ENCODE measurements at places on chromosomes 11 and 22.

GRCh38 chr11:19239039-19239438, 1.7 kb downstream of the E2F8 start:
- no peak for DNase-seq

GRCh38 chr11:78085972-78086371, 6.3 kb upstream of the NDUFC2 start:
- no peak for DNase-seq

DNA sequence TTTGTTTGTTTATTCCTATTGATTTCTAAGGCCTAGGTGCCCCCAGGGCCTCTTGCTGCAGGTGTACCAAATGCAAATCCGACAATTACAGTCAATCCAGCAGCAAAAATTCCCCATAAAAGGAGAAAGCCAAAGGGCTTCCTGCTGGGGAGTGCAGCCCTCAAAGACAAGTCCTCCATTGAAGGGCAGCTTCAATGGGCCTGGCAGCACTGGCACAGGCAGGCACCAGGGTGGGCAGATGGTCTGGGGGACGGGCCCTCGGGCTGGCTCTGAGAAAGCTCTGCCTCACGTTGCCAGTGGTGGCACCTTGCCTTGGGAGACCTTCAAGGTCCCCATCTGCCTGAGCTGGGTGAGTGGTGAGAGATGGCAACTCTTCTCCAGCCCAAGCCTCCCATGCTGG, 128.0 kb downstream of the DSCAML1 start:
- no peak for DNase-seq

- no peak for DNase-seq
Measured at GRCh38 chr11:61589961-61590360, 9.1 kb upstream of the SYT7 start.

GRCh38 chr22:23877566-23877965, 16.6 kb upstream of the MIF start:
- no peak for DNase-seq

GRCh38 chr11:36638556-36638955, 40.5 kb upstream of the RAG2 start:
- no peak for DNase-seq

DNA sequence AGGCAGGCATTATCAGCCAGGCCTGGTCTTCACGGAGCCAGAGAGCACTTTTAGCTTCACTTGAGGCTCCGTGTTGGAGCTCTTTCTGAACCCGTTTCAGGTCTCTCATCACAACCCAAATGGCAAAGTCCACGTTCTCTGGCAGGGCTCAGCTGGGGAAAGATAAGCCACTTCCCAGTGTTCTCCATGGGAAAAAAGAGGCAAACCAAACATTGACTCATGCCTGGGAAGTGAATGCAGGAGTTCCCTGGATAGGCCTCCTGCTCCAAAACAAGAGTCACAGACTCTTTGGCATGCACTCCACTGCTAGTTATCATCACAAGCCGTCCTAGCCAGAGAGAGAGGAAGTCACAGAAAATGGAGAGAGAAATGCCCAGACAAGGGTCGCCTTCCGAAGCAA, 11.6 kb downstream of the OPCML start:
- no peak for DNase-seq

- no peak for DNase-seq
Measured at GRCh38 chr11:112421879-112422278, 161.2 kb upstream of the PLET1 start.

GRCh38 chr11:44701276-44701675, 25.5 kb upstream of the TSPAN18 start:
- no peak for DNase-seq

DNA sequence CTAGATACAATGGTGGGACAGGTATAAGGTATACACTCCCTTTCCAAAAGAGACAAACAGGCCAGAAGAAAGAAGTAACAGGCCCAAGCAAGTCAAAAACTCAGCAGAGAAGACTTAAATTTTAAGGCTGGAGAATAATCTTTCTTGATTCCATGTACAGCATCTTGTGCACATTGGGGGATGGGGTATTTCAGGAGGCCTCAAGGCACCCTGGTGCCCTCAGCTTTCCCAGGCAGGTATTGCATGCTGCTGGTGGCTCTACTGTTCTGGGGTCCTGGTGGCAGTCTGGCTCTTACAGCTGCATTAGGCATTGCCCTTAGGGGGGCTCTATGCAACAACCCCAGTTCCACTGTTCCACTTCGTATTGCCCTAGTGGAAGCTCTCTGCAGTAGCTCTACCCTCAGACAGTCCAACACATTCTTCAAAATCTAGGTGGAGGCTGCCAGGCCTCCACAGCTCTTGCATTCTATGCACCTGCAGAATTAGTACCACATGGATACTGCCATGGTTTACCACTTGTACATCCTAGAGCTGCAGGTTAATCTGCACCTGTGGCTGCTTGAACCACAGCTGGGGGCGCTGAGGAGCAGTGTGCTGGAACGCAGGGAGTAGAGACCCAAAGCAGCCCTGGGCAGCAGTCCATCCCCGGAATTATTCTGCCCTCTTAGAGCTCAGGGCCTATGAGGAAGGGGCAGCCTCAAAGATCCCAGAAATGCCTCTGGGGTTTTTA, 4.2 kb upstream of the CTSC start:
- DNase-seq, result peak; percentile 27

- no peak for DNase-seq
Measured at GRCh38 chr11:110093407-110094297, 460 bp downstream of the ZC3H12C start.

DNA sequence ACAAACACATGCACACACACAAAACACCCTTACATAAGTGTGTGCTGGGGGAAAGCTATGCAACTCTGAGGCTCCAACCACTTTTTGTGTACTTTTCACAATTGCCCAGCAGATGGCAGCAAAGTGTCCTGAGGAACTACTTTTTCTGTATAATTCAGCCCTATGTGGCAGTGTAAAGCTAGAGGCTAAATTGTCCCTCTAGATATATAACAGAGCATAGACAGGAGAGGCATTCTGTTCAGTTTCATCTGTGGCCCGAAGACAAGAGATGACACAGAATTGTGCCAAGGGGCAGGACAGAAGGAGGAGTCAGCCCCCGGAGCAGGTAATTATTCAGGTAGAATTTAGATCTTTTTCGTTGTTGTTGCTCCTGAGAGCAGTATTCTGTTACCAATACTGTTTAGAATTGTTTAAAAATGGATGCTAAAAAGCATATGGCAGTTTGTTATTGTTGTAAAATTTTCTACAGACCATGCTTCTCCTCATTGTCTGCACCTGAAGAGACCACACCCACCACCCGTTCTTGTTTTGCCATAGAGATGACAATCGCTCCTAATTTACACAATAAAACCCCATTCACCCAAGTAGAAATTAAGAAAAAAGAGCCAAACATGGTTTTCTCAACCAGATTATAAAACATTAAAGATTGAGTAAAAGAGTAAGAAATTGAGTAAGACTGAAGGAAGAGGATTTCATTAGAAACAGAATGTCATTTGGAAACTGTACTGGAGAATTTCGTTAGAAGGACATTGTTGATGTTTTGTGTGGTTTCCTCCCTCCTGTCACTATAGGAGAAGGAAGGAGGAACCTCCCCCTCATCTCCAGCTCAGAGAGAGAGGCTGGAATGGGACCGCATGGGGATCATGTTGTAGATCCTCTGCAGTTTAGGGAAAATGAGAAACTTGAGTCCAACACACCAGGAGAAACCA, 14.5 kb upstream of the MS4A7 start:
- peak; percentile 66 for DNase-seq

- no peak for DNase-seq
Measured at GRCh38 chr11:134659882-134660281, 247.8 kb upstream of the B3GAT1 start.

DNA sequence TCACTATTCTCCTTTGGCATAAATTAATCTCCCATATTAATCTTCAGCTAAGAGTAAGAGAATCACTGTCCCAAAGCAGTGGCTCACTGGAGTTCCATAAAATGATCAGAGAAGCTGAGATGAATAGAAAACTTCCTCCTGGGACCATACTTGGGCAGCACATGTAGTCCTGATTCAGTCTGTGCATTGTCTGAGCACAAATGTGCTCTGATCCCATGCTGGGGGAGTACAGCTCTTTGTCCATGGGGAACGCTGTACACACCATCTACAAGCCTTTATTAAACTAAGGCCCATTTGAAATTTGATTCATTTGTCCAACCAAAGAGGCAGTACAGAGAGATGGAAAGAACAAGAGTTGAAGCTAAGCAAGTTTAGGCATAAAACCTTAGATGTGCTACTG, 147.4 kb upstream of the PGR start:
- DNase-seq, result no peak

GRCh38 chr22:40322021-40322420, 24.3 kb upstream of the ADSL start:
- no peak for DNase-seq

DNA sequence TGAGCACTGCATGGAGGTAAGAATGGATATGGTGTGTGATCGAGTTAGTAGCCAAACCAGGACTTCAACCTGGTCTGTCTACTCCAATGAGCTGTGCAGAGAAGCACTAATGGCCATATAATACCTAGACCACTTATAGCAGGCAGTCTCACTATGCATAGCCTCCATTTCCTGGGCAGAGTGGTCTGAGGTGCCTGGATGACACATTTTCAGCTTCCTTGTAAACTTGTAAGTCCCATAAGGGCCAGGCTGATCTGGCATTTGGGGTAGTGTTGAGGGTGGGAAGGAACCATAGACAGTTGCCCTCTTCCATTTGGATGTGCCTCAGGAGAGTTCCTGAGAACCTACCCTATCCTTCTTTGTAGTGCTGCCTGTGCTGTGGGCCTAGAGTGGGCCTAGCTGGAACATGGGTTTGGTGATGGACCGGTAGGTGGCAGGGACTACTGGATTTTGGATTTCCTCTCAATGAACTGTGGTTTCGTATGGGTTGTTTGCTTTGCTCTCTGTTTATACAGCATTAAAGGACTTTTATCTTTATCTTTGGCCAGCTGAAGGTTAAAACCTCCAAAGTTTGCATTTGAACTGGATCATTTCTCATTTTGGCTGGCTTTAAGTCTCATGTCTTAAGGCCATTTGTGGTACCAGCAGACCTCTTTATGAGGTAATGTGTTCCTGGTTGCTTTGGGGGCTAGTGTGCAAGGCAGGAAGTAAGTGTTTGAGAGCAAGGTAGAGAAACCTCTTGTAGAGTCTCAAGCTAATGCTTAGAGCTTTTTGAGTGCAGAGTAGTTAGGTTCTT, 86.9 kb downstream of the STIM1 start:
- peak; percentile 45 for DNase-seq

DNA sequence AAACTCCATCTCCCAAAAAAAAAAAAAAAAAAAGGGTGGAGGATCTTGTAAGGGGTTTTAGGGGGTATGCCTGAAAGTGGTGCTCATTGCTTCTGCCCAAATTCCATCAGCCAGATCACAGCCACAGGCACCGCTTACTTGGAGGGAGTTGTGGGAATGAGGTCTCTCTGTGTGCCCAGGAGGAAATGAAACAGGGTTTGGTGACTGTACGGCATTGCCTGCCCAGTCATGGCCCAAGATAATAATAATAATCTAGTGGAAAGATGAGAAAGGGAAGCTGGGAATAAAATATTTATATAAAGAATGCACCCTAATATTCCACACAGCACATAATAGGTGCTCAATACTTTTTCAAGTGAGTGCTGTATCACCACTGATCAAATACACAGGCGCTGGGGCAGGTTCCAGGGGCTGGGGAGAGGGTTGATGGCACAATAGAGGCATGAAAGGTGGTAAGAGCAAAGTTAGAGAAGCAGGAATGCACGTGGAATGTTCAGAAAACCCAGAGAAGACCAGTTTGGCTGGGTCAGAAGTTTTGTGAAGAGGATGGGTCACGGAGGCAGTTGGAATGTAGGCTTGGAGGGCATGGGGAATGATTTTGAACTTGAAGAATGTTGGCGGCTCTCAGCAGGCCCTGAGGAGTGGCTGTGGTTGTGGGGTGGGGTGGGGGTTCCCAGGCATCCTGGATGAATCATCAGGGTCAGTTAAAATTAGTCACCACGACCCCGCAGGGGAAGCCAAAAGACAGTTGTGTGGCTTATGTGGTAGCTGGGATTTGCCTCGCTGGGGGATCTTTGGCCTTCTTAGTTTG, 12.5 kb upstream of the MB start:
- peak; percentile 25 for DNase-seq

Data from CD8-positive, alpha-beta T cell (primary cell).